NCI-H2029 treated with DMSO at 0.1 percent for 48 hours (cell line): ENCODE measurements at places on chromosomes 2 and 18.

GRCh38 chr18:58221060-58221725 lies 177.2 kb downstream of the NEDD4L start:
- no peak for DNase-seq

- no peak for DNase-seq
These were observed 489.9 kb downstream of the NYAP2 start for GRCh38 chr2:225889452-225889851.

DNA sequence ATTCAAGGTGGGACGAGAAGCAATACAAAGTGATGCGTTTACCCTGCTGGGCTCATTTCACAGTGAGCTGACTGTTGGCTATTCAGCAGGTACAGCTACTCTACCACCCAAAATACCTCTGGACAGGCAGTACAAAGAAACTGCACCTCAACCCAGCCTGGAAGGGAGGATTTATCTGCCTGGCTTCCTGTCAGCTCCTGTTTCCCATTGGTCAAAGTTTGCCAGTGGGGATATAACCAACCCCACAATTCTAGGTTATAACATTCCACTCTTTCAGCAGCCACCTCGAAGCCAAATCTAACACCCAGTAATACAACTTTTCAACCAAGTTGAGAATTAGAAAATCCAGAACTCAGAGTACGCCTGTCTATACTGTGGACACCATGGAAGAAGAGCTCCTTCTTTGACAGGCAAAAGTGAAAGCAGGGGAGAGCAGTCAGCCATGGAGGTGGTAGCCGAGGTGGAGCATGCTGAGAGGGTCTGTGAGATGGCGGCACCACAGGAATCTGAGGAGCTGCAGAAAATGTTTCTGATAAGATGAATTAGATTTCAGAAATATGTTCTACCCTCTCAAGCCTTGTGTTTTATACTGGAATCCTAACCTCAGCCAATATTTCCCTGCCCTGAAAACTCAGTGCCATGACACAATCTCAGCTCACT lies 10.8 kb downstream of the DUSP19 start:
- DNase-seq = peak; percentile 59

DNA sequence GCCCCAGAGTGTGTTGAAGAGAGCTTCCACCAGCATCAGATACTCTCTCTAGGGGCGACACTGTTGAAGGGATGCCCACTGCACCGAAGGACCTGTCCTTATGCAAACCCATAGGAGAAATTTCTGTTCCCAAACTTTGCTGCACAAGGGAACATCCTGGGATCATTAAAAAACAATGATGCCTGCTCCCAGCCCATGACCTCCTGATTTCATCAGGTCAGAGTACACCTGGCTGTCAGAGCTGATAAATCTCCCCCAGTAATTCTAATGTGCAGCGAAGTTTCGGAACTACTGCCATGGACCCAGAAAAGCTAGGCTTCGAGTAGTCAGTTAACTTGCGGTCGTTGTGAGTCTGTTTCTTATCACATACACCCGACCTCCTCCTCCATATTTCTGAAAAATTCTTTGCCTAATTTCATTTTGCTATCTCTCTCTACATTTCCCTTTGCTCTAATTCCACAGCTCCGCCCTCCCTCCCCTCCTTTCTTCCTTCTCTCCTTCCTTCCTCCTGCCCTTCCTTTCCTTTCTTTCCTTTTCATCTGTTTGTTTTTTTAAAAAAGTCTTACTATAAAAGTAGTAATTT lies 18.8 kb downstream of the FAM124B start:
- no peak for DNase-seq

GRCh38 chr2:207802650-207803049 lies 32.9 kb upstream of the FZD5 start:
- no peak for DNase-seq

DNA sequence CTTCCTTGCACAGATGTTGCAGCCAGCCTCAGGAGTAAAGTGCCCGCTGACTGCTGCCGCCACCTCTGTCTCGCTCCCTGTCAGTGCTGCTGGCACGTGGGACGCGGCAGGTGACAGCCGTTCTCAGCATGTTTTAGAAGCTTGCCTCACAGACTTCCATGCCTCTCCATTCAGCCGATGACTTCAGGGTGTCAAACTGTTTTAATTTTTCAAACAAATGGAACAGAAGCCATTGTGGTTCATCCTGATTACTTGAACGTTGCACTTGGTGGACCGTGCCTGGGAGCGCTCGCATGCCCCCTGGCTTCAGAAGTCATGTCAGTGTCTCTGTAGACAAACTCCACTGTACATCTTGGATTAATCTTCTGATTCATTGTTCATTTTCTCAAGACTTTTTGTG lies 62.7 kb upstream of the EML6 start:
- DNase-seq = no peak

DNA sequence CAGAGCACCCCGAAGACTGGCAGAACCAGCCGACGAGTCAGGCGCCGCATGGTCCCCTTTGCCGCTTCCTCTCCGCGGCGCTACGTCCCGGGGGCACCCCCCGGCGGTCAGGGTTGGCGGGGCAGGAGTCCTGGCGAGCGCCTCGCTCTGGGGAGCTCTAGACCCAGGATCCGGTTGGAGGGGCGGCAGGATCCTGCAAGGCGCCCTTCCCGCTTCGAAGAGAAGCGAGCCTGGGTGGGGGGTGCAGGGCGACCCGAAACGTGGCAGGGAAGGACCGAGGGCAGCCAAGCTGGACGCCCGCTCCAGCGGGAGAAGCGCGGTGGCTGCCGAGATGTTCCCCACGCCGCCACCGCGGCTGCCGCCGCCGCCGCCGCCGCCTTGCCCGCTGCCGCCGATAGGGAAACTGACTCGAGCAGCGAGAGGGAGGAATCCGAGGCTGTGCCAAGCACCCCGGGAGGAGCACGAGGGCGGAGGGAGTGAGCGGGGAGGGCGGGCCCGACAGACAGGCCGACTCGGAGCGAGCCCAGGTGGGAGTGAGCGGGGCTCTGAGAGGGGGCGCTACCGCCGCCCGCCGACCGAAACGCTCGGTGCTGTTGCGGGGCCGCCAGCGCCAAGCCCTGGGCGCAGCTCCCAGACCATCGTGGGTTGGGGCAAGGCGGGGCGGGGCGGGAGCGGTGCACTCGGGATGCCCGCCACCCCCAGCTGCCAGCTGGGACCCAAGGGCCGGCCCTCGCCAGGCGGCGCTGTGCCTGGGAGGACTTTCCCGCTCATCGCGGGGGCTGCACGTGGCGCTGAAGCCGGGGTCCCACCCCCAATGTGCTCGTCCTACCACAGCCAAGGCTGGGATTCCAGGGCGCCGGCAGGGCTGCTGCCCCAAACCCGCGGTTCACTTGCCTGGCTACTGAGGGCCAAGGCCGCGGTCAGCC lies at the start of gene GALNT14:
TSS of gene GALNT14 (minus strand) at position 404 of the 926 bp plus-strand sequence. CDS start at position 50, 354 bp downstream.
- DNase-seq = no peak

- DNase-seq = no peak
These were observed 81.9 kb upstream of the ZNF397 start for GRCh38 chr18:35158728-35159450.

DNA sequence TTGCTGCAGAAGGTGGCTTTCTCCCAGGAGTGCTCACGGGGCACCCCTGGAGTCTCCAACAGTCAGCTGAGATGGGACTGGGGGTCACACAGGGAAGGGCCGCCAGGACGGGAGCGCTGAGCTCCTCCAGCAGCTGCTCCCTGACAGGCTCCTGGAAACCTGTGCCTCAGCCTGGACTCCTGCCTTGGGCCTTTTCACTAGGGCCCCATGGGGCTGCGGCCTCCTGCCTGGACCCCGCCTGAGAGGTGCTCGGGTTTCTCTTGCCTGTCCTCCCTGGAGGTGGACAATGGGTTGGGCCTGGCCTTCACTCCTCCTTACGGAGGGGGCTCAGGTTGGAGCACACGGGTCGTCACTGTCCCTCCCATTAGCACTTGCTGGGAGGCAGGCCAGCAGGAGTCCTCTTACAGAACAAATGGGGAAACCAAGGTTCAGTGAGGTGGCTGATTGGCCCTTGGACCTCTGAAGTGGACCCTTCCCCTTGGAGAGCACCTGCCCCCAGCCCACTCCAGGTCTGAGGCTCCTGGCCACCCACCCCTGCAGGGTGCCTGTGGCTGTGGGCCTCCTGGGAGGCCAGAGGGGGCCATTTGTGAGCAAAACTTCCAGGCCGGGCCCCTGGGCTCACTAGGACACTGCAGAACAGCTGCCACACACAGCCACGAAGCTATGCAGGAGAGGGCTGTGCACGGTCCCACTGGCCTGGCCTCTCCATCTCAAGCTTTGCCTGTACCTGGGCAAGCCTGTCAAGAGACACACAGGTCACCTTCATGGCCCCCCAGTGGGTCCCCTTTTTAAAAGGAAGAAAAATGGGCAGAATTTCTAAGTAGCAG lies 57.1 kb upstream of the ODC1 start:
- no peak for DNase-seq

GRCh38 chr18:73594749-73595148 lies 552.9 kb downstream of the FBXO15 start:
- no peak for DNase-seq

- DNase-seq = no peak
These were observed 29.3 kb upstream of the NFATC1 start for GRCh38 chr18:79366177-79367094.

- no peak for DNase-seq
These were observed 520.0 kb downstream of the SLC4A3 start for GRCh38 chr2:220147161-220148038.

DNA sequence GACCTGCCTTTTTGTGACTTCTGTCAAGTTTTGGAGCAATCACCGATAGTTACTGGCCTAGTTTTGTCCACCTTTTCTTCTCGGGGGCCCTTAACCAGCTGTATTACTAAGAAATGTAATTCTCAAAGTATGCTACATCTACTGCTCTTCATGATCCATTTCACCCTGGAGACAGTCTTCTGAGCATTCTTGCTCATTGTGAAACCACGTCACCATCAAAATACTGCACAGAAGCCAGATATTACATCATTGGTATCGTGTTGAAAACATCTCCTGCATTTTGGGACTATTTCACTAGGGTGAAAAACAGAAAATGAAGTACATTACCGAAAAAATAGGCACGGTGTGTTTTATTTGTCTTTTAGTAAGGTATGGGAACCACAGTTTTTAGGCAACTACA lies 11.7 kb downstream of the LYPD6B start:
- no peak for DNase-seq

- DNase-seq = no peak
These were observed 14.6 kb downstream of the STRADB start for GRCh38 chr2:201466050-201466675.

DNA sequence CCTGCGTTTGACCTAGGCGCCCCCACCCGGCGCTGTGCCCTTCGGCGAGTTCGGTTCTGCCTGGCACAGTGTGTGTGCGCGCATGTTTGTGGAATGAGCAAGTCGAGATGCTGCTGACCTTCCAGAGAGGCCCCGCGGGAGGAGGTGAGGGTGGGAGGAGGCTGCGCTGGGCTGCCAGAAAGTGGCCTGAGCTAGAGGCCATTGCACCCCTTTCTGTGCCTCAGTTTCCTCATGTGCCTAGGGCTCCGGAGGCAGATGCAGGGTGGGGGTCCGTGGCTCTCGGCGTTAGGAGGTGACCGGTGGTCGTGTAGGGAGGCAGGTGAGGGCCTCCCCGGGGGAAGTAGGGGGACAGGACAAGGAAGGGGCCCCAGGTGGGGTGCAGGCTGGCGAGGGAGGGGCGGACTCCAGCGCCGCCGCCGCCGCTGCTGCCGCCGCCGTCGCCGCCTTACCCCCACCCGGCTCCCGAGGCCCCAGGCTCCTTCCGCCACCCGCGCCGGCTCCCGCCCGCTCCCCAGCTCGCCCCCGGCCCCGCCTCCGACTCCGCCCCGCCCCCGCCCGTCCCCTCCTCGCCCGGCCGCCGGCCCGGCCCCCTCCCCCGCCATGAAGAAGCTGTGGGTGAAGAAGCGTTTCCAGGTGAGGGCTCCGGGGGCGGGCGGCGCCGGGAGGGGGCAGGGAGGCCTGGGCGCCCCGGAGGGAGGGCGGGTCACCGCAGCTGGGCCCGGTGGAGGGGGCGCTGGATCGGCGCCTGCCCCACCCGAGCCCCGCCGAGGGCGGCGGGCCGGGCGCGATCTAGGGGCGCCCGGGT lies 7.0 kb downstream of the SPEG start:
- no peak for DNase-seq

DNA sequence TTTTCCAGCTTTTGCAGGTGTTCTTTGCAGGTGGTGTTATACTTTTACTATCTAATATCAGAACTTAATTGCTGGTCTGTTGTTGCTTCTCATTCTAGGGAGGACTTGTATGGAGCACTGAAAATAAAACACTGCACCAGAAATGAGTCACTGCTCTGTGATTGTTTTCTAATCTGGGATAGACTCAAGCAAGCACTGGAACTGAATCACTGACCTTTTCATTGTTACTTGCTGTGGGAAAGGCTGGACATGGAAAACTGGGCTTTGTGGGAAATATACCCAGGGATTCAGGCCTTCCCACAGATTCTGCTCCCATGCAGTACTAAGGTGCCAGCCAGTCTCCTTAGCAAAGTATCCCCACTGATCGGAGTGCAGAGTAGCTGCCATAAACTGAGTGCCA lies 470.0 kb upstream of the GCFC2 start:
- DNase-seq = no peak

DNA sequence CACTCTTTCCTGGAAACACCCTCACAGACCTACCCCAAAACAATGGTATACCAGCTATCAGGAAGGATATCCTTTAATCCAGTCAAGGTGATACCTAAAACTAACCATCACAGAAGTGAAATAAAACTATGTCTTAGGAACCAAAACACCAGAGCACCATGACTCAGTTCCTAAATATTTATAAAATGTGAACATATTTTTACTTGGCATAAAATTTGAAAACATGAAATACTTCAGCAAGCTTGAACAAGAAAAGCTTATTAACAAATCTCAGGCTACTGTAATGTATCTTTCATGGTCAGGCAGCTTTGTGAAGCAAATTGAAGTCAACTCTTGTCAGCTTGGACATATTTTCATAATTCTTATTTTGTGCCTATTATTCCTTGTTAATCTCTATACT lies 440.8 kb upstream of the CDH20 start:
- DNase-seq = no peak

DNA sequence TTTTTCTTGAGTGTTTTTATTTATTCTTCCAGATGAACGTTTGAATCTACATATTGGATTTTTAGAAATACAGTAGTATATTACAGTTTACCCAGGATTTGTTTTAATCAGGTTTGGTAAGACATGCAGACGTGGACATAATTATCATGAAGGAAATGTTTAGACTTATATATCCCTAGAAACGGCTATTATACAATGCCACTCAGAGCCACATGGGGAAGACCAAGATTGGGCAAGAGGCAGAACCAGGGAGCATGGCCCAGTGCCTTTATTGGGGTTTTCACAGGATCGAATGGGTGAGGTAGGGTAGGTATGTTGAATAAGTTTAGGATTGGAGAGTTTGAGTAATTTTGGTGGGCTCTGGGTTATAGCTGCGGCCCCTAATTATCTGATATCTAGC lies 212.2 kb downstream of the CAMKMT start:
- no peak for DNase-seq

DNA sequence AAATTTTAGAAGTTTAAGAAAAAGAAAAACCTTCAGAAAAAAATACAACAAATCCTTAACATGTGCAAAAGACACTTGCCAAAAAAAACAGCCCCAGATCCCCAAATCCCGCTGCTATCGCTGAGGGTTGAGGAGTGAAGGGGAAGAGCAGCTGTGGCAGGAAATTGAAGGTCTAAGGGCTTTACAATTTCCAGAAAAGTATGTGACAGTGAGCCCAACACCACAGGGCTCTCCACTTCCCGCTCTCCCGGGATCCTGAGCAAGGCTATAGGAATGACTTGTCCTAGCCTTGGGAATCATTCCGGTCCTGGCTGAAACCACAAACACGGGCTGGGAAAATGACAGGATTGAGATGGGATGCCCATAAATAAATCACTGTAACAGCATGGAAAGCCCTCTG lies 191.4 kb downstream of the TMEM163 start:
- no peak for DNase-seq

- no peak for DNase-seq
These were observed 76.3 kb downstream of the R3HDM1 start for GRCh38 chr2:135607561-135607960.
